ENCODE measurements at places on chromosomes 2 and 18.
A peak's percentile ranks its signal among the peaks of the same experiment; 100 is the strongest.

GRCh38 chr18:60466677-60467076 lies 94.1 kb upstream of the MC4R start:
- H3K36me3 ChIP-seq = no peaks in the 10 kb centered on the region
- no peak overlapping the region for H3K4me3 ChIP-seq
- H3K4me1 ChIP-seq = no peaks in the 10 kb centered on the region
- no peaks in the 10 kb centered on the region for H3K27me3 ChIP-seq
- H3K27ac ChIP-seq = no peak overlapping the region

- DNase-seq = no peak
- H3K4me1 ChIP-seq = no peaks in the 10 kb centered on the region
- H3K27ac ChIP-seq = no peak overlapping the region
- no peak overlapping the region for H3K4me3 ChIP-seq
- no peaks in the 10 kb centered on the region for H3K36me3 ChIP-seq
Observed at GRCh38 chr18:27983780-27984179, 193.2 kb downstream of the CDH2 start.

GRCh38 chr2:241772063-241772499 lies 4.5 kb upstream of the GAL3ST2 start:
- H3K4me1 ChIP-seq = peaks cover 2% of the 10 kb centered on the region
- H3K27me3 ChIP-seq = peaks cover 41% of the 10 kb centered on the region
- no peaks in the 10 kb centered on the region for H3K36me3 ChIP-seq
- H3K4me3 ChIP-seq = no peak overlapping the region

- no peak overlapping the region for H3K4me3 ChIP-seq
- H3K27me3 ChIP-seq = no peaks in the 10 kb centered on the region
- H3K36me3 ChIP-seq = peaks cover 12% of the 10 kb centered on the region
Observed at GRCh38 chr18:35477497-35477896, 20.3 kb downstream of the INO80C start.

GRCh38 chr2:191846515-191847476 lies at the start of gene CAVIN2:
CAVIN2 (minus strand) TSS chr2:191847088; CDS start chr2:191846925, 163 bp downstream.
- peak; percentile 88 for DNase-seq
- peak within 1 kb of the TSS; percentile 78 for H3K4me3 ChIP-seq
- no peaks in the 10 kb centered on the region for H3K27me3 ChIP-seq
- H3K4me1 ChIP-seq = peaks cover 42% of the 10 kb centered on the region
- H3K36me3 ChIP-seq = no peaks in the 10 kb centered on the region
- H3K27ac ChIP-seq = peak within 1 kb of the TSS; percentile 94

- H3K36me3 ChIP-seq = no peaks in the 10 kb centered on the region
- H3K27me3 ChIP-seq = no peaks in the 10 kb centered on the region
- H3K4me3 ChIP-seq = no peak overlapping the region
Observed at GRCh38 chr2:223952280-223952968, 4.8 kb upstream of the MRPL44 start.

All from heart right ventricle (tissue), 16 donors.